ENCODE measurements at places on chromosomes 3 and 15.
A peak's percentile ranks its signal among the peaks of the same experiment; 100 is the strongest.

- no peak for DNase-seq
Measured at GRCh38 chr3:155528579-155528978, 216.3 kb downstream of the PLCH1 start.

DNA sequence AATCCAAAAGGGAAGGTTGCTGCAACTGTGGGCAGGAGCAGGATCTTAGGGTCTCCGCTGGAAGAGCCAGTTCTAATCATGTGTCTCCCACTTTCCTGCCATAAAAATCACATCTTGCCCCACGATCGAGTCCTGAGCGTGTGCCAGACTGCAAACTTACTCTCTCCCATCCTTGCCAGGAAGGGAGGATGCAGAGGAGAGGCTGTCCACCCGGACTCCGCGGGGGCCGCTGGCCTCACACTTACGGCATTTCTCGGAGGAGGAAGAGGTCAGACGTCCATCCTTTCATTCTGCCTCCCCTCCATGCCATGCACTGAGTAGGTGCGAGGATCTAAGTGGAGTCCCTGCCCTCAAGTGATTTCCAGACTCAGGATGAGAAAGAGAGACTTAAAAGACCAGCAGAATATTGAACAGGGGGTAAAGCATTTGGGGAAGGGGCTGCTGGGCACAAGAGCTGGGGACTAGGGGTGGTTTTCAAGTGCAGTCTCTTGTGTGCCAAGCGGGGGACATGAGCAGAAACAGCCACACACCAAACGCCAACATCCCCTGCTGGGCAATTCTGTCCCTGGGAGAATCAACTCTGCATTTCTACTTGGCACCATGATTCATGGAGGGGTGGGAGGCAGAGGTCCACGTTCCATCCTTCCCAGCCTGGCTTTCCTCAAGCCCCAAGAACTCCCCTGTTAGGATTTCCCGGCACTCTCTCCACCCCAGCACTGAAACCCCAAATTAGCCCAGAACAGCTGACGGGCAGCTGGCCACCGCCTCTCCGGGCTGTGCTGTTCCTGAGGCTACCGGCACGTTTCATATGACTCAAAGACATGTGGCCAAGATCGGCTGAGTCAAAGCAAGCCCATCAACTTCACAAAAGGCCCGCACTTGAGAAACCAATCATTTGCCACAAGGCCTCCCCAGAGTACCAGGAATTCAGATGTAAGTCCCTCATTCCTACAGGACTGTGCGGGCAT lies 11.6 kb downstream of the OXTR start:
- DNase-seq, result no peak

GRCh38 chr15:64635499-64636495 lies 139.6 kb downstream of the RBPMS2 start:
- no peak for DNase-seq

- no peak for DNase-seq
Measured at GRCh38 chr15:48102167-48102566, 18.6 kb upstream of the SLC24A5 start.

- DNase-seq, result no peak
Measured at GRCh38 chr15:47551546-47551945, 165.8 kb upstream of the SEMA6D start.

DNA sequence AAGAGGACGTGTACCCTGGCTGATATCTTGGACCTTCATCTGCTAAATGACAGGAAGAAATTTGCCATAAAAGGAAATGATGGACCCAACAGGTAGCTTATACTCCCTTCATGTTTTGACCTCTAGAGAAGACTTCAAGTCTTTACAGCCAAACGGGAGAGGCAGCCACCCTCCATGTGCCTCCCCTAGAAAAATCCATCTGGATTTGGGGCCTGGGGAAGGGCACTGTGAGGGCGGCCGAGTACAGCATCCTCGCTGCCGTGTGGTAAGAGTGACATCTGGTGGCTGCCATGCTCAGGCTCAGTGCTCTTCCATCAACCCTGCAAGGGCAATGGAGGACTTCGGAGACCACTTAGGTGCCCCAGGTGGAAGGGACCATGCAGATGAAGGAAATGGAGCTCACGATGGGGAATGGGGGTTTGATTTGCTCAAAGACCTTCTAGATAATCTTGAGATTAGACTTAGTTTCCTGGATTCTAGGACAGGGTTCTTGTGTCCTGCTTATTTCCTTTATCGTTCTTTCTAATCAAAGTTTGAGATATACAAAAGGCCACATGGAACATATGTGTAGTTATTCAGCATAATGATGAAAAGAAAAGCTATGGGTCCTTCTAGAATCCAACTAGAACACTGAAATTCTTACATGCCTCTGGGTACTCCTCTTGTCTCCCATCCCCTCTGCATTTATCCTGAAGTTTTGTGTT lies 44.4 kb downstream of the AQP9 start:
- DNase-seq, result peak; percentile 28

DNA sequence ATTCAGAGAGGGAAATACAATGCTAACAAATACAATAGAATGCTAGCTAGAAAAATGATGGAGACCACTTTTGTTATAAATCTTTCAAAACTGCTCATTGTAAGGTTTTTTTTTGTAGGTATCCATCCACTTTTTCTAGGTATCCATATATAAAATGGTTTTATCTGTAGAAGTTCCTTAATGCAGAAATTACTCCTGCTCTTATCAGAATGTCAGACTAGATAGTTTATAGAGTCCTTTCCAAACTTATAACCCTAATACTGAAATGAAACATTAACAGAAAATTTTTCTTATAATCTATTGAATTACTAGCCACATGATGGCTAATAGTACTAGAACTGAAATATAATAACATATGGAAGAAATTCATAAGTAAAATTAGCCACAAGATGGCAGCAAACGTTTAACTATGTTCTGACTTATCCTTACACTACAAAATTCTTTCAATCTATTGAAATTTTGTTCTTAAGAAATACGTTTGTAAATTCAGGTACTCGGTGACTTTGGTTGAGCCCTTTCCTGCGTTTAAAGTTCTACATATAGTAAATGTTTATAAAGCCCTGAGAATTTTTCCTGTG lies 58.5 kb downstream of the ECT2 start:
- DNase-seq, result no peak

DNA sequence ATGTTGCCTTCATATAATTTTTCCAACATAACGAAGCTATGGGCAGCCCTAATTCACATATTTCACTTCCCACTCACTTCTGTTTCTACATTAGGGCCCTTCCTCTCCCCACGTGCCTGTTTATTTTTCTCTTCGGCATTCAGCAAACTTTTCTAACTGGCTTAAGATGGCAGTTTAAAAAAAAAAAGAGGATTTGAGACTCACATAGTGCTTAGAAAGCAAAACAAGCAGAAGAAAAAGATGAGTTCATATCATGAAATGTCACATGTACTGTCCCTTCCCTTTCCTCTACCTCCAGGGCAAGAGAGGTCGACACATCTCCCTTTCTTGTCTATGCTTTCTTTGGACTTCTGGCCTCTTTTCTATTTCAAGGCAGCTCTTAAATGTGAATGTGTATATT lies 30.6 kb downstream of the SLC49A4 start:
- no peak for DNase-seq

DNA sequence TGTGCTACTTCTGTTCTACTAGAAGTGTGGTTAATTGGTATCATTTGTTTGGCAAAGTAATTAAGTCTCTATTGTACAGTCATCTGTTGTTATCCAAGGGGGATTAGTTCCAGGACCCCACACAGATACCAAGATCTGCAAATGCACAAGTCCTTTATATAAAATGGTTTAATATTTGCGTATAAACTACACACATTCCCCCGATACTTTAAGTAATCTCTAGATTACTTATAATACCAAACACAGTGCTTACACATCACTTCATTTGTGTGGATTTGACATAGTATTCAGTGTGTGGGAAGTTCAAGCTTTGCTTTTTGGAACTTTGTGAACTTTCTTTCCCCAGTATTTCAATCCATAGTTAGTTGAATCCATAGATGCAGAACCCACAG lies 50.5 kb upstream of the ABI3BP start:
- DNase-seq, result no peak

GRCh38 chr3:47464588-47464987 lies 11.2 kb downstream of the SCAP start:
- no peak for DNase-seq

GRCh38 chr15:49190586-49190985 lies 20.5 kb downstream of the GALK2 start:
- DNase-seq, result no peak

GRCh38 chr3:71583566-71584393 lies at the start of gene FOXP1:
Gene FOXP1 (minus strand): TSS chr3:71583728. CDS start chr3:71198381, 385,347 bp downstream.
- DNase-seq, result peak; percentile 66

- no peak for DNase-seq
Measured at GRCh38 chr15:95911570-95912279, 418.8 kb upstream of the NR2F2 start.

DNA sequence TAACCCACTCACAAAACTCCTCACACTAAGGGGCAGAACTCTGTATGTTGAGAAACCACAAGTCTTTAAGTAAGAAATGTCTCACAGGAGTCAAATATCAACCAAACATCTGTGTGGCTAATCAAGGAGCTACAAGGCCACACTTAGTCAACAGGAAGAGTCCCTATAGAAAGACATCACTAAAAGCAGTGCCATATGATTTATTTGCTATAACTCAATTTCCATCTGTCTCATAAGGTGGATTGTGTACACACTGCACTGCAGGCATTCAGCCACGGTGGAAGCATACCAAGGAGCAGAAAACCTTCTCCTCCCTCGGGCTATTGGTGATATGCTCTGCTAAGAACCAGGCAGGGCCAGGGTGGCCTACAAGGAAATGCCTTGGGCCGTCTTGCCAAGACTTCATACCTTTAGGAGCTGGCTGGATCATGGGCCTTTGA lies 197.6 kb upstream of the CFAP20DC start:
- DNase-seq, result no peak

DNA sequence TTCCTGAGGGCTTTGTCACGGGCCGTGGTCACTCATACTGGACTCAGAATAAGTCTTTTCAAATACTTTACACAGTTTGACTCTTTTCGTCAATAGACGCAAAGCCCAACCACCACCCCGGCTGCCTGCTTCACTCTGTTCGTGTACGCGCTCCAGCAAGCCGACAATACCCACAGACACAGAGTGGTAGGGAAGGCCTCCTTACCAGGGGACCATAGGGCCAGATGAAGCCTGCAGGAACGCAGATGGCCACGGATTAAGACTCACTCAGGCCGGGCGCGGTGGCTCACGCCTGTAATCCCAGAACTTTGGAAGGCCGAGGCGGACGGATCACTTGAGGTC lies 29.7 kb downstream of the EFCAB12 start:
- DNase-seq, result peak; percentile 24

GRCh38 chr3:8712045-8712907 lies 21.3 kb upstream of the CAV3 start:
- DNase-seq, result no peak

DNA sequence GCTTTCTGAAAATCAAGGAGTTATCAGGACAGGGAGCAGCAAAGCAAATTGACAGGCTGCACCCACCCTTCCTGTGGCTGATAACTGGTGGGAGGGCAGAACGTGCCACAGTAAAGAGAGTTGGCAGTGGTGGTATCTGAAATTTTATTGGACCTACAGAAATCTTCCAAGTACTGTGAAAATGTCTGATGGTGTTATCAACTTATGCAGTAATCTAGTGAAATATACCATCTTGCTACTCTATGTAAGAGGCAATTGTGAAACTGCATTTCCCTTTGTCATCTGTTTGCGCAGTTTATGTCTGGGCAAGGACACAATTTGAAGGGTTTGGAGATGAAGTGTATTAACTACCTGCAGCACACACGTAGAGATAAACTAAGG lies 1.5 kb downstream of the PLCL2 start:
- DNase-seq, result peak; percentile 44

- no peak for DNase-seq
Measured at GRCh38 chr15:63596676-63597037, 530 bp upstream of the FBXL22 start.

DNA sequence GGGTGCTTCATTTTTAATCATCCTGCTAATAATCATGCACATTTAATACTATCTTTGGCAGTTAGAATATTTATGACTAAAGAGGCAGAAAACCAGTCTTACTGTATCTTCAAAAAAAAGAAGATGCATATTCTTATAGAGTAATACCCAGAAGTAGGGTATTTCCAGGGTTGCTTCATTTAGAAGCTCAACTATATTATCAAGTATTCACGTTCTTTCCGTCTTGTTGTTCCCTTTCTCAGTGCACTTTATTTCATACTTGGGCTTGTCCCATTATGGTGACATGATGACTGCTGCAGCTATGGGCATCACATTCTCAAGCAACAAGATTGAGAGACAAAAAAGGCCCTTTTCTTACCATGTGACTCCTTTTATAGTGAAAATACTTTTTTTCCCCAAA lies 96.8 kb upstream of the ASB14 start:
- no peak for DNase-seq

DNA sequence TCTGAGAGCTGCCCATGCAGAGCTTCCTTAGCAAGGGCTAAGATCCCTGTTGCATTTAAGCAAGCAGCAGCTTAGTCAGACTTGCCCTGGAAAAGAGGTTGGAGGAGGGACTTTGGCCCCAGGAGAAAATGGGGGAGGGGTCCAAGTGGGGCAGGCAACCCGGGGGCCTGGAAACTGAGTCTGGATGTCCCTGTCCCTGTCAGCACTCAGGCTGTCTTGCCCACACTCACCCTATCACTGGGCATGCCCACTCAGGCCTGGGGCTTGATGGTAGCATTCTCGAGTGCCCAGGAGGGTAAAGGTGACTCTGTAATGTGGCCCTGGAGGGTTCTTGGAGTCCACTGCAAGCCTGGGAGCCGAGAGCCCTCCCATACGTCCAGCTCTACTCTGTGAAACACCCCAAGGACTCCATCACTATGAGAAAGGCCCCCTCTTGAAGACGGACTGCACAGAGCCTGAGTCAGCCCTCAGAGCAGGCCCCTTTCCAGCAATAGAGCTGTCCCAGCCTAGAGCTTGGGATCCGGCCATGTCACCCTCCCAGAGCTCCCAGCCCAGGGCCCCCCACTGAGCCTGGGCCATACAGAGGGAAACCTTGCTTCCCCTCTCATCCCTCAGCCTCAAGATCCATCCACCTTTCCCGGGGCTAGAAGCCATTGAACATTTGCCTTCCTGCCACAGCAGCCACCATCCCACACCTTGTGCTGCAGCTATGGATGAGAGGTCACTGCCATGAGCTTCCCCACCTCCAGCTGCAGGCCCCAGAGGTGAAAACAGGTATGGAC lies 13.4 kb downstream of the MYL3 start:
- peak; percentile 15 for DNase-seq

GRCh38 chr3:153567011-153567410 lies 405.0 kb downstream of the RAP2B start:
- DNase-seq, result no peak

DNA sequence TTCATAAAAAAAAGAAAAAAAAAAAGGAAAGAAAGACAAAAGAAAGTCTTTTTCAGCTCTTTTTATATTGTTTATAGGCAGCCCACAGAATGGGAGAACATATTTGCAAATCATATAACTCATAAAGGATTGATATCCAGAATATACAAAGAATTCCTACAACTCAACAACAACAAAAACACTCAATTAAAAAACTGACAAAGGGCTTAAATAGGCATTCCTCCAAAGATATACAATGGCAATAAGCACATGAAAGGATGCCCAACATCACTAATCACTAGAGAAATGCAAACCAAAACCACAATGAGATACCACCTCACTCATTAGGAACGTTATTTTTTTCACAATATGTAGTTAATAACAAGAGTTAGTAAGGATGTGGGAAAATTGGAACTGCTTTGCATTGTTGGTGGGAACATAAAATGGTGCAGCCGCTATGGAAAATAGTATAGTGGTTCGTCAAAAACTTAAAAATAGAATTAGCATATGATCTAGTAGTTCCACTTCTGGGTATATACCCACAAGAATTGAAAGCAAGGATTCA lies 54.2 kb upstream of the CMTM8 start:
- DNase-seq, result no peak

- DNase-seq, result no peak
Measured at GRCh38 chr3:170511371-170511770, 74.5 kb downstream of the SLC7A14 start.
